ENCODE measurements at places on chromosomes 3 and 15.

DNA sequence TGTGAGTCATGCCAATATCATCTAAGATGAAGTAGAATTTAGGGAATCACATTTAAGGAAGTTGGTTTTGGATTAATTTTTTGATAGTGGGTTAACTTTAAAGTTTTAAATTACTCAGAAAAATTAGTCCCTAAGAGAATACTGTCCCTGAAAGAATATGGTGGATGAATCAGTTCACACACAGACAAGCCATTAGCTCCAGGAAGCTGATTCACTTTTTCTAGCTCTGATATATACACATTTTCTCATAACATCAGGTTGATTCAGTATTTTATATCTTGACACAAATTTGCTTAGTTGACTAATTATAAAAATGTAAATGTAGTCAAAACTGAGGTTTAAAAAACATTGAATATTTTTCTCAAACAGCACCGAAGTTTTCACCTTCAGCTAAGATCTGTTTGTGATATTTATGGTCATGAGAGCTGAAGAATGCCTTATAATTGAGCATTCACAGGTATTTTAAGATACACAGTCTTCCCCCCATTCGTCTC, 55.1 kb downstream of the MYH15 start:
- DNase-seq = no peak

DNA sequence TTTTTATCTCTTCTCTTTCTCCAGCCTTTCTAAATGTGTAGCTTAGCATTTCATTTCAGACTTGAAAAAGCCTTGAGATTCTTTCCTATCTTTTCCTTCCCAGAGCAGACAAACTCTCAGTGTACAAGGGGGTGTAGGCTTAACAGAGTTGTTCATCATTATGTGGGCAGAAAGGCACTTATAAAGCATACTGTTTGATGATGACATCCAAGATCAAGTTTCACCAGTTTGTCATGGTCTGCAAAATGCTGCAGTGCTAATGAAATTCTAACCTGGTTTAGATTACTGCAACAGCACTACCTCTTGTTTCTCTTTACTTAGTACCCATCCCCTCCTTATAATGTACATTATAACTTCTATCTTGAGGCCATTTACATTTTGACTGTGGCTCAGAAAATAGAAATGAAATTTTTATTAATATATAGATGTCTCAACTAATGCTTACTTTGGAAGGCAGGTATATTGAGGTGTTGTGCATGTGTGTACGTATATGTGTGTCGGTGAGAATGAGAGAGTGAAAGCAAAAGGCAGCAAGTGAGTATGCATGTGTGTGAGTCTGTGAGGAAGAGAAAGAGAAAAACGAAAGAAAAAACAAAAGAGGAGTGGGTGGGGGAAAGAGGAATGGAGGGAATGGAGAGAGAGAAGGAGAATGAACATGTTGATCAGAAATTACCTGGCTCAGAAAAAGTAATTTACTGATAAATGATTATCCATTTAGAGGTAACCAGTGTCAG, 1043.6 kb downstream of the TUSC7 start:
- DNase-seq = no peak

DNA sequence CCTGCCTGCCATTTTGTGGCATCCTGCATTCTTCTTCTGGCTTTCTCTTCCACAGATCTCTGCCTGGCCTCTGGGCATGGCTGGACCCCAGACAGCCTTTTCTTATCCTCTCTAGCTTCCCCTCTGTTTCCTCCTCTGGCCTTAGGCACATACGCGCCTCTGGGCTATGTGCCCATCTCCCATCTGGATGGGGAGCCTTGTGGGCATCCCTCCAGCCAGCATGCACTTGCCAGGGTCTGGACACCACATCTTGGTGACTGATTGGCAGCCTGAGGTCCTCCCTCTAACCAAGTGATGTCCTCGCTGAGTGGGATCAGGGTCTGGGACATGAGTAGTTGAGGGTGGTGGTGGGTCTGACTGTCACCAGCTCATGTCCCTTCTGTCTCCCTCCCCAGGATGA, 12.8 kb downstream of the PLEKHO2 start:
- no peak for DNase-seq

GRCh38 chr3:112670824-112671223, 29.9 kb upstream of the CCDC80 start:
- DNase-seq = no peak

GRCh38 chr3:186506857-186507256, 37.3 kb downstream of the CRYGS start:
- no peak for DNase-seq

GRCh38 chr3:44513513-44513912, 36.0 kb upstream of the ZNF445 start:
- DNase-seq = no peak

DNA sequence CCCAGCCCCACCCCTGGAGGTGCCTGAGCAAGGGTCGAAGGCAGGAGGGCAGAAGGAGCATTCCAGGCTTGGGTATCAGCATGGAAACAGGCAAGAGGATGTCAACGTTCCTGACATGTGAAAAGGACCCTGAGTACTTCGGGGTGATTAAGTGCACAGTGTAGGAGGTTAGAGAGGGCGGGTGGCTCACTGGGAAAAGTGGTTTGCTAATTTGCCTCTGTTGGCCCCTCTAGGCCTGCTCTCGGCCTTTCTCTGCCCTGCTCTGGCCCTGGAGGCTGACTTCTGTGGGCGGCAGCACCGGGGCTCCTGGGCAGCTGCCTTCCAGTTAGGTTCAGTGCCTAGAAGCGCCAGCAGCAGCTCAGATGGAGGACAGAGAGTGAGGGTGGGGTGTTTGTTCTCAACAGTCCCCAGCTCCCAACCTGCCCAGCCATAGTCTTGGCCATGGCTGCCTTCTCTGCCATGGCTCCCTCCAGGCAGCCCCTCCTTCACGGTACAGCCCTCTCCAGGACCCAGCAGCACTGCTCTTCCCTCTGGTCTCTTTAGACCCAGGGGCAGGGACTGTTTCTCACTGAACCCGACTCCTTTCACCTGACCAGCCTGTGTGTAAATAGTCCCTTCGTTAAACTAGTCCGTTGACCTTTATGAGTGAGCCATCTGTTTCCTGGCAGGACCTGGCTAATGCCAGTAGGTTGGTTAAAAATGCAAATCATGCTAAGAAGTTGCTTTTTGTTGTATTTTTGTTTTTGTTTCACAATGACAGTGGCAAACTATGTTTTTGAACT, 107.1 kb upstream of the TPM1 start:
- no peak for DNase-seq

- DNase-seq = no peak
These were observed 48.5 kb downstream of the RGMA start for GRCh38 chr15:93040288-93041158.

DNA sequence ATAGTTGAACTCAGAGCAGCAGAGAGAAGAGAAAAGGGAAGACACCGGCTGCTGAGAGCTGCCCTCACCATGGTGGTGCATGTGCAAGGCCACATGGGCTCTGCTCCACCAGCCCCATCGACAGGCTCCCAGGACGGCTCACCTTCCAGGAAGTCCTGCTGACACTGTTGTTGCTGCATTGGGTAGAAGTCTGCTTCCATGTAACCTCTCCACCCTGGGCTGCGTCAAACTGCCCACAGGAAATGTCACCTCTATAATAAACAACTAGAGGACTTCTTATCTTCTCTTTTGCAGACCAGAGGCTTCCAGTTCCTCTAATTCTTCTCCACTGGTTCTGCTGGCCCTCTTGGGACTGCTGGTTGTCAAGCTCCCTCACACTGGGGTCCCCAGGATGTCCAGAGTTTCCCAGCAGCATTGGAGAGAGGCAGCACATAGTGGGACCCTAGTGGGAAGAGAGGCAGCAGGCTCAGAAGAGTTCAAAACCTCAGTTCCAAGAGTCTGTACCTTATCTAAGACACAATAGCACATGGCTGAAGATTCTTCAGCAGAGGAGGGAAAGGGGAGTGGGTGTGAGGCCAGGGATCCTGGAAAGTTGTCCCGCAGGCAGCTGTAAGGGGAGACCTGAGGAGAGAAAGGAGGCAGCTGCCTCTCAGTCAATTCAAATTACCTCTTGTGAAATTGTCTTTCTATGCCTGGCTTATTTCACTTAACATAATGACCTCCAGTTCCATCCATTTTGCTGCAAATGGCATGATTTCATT, 5.8 kb upstream of the CCR3 start:
- no peak for DNase-seq

Measured in stimulated activated CD4-positive, alpha-beta T cell treated with anti-CD3 and anti-CD28 coated beads, Interleukin-12 subunit alpha, Interleukin-12 subunit beta, amount 100 ng/mL, for 24 hours (primary cell).